ENCODE measurements at places on chromosomes 5 and 9. TPM values are rescaled to one million over a fixed set of nuclear protein-coding genes. Genes with fewer than 3 reads are reported as not detected.

GRCh38 chr5:139205124-139205523, 7.0 kb upstream of the SIL1 start:
- H3K4me3 ChIP-seq: no peak overlapping the region
- H3K27me3 ChIP-seq: peaks cover 2% of the 10 kb centered on the region
- no peaks in the 10 kb centered on the region for H3K4me1 ChIP-seq
- no peak for DNase-seq
- H3K36me3 ChIP-seq: no peaks in the 10 kb centered on the region

DNA sequence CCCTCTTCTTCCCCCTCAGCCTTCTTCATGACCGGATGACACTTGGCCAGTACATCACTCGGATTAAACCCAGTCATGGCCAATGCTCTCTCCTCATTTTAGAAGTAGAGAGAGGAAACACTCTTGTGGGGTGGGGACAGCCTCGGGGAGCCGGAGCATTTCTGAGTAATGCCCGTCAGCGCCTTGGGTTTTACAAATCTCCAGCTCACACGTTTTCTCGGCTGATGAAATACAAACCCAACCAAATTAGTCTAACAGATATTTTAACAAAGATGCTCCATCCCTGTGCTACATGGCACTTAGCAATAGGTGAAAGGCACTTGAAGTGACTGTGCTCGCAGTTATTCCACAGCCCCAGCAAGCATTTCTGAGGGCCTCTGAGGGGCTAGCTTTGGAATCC, 51.7 kb downstream of the ZNF366 start:
- no peaks in the 10 kb centered on the region for H3K27me3 ChIP-seq
- peak overlapping the region; percentile 96 for H3K27ac ChIP-seq
- no peak overlapping the region for H3K4me3 ChIP-seq
- H3K36me3 ChIP-seq: peaks cover 3% of the 10 kb centered on the region
- H3K4me1 ChIP-seq: peaks cover 75% of the 10 kb centered on the region

DNA sequence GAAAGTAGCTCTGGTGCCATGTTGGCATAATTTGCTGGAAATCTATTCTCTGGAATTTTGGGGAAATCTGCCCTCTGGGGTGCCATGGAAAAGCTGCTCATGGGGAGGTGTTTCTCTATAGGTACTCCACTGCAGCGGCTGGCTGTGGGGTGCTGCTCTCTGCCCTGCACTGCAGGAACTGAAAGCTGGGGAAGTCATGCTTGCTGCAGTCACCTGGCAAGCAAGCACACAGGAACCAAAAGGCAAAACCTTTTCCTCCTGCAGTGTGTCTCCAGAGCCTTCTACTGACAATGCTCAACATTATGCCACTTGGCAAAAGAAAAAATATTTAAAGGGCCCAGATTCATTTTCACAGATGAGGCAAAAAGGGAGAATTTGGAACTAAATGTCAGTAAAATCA, 25.8 kb upstream of the CARNMT1 start:
- no peaks in the 10 kb centered on the region for H3K36me3 ChIP-seq
- no peak for DNase-seq
- H3K27me3 ChIP-seq: no peaks in the 10 kb centered on the region
- H3K27ac ChIP-seq: no peak overlapping the region

DNA sequence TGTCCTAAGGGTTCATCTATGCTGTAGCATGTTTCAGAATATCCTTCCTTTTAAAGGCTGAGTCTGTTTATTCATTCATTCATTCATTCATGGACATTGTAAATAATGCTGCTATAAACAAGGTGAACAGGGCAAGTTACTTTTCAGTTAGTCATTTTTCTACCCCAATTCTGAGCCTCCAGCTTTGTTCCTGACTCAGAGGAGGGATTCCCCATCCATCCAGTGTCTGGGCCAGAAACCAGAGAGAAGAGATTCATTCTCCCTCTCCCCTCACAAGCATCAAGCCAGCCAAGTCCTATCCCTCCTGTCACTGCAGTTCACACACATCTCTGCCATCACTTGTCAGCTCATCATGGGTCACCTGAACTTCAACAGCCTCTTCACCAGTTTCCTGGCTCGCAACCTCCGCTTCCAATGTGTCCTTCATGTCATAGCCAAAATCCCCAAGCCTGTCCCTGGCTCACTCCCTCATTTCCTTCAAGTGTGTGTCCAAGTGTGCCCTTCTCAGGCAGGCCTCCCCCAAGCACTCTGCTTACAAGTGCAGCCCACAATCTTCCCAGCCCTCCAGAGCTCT, 203.0 kb downstream of the TTLL11 start:
- peak; percentile 29 for DNase-seq
- no peak overlapping the region for H3K27ac ChIP-seq
- H3K36me3 ChIP-seq: no peaks in the 10 kb centered on the region
- peaks cover 15% of the 10 kb centered on the region for H3K4me1 ChIP-seq
- H3K27me3 ChIP-seq: no peaks in the 10 kb centered on the region

GRCh38 chr5:144004146-144004545, 166.3 kb downstream of the YIPF5 start:
- no peak for DNase-seq
- H3K4me3 ChIP-seq: no peak overlapping the region
- H3K27me3 ChIP-seq: no peaks in the 10 kb centered on the region
- H3K36me3 ChIP-seq: no peaks in the 10 kb centered on the region

GRCh38 chr9:106726070-106726815, 136.7 kb upstream of the ZNF462 start:
- no peaks in the 10 kb centered on the region for H3K27me3 ChIP-seq
- DNase-seq: peak; percentile 49
- H3K4me3 ChIP-seq: no peak overlapping the region

DNA sequence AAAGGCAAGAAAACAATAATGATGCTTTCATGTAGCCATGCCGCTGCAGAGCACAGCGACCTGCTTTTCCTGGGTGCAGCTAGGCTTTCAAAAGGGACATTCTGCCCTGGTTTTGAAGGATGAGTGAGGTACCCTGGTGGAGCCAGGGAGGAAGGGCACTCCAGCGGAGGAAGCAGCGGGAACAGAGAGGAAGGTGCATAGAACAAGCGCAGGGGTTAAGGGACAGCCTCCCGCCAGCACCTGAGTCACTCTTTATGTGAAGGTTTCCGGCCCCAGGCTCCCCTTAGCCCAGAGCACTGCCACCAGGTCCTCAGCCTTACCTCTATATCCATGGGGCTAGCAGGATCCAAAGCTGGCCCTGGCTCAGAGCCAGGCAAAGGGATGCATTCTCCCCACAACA, 221.1 kb downstream of the CDK5RAP2 start:
- no peaks in the 10 kb centered on the region for H3K4me1 ChIP-seq
- no peaks in the 10 kb centered on the region for H3K36me3 ChIP-seq
- peaks cover 2% of the 10 kb centered on the region for H3K27me3 ChIP-seq
- DNase-seq: no peak
- no peak overlapping the region for H3K4me3 ChIP-seq

DNA sequence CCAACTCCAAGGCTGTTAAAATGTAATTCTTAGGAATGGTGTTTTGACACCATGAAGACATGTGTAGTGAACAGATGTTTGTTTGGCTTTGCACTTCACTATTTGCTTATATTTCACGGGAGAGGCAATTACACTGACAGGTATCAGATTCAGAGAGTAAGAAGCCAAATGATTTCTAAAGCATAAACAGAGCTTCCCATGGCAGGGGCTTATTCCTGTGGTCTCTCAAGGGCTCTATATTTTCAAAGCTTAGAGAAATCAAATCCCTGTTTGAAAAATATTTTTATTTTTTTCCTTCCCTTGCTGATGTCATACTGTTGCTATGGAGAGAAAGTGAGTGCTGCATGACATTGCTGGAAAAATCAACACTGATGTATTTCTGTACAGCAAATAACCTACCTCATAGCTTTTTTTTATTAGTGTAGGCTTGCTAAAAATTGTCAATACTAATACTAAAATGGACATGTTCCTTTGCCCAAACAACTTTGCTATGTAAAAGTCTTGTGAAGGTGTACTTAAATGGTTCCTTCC, 161.4 kb downstream of the GIN1 start:
- no peaks in the 10 kb centered on the region for H3K36me3 ChIP-seq
- no peaks in the 10 kb centered on the region for H3K27me3 ChIP-seq
- peak overlapping the region; percentile 23 for H3K27ac ChIP-seq
- H3K4me1 ChIP-seq: no peaks in the 10 kb centered on the region
- H3K4me3 ChIP-seq: no peak overlapping the region
- DNase-seq: peak; percentile 70

DNA sequence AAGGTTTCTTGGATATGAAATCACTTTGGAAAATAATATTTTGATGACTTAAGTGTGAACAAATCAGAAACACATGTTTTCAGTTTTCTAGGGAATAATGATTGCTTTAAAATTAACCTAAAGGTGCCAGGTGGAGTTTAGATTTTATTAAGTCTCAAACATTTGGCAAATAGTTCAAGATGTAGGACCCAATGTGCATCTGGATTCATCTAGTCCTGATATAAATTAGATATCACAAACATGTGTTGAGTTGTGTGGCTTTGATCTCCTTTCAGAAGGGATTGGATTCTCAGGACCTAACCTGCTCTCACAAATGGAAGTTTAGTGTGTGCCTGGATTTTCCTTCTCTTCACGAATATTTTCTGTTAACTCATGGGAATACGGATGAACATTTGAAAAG, 291.4 kb upstream of the ISL1 start:
- H3K27ac ChIP-seq: no peak overlapping the region
- no peak overlapping the region for H3K4me3 ChIP-seq
- H3K27me3 ChIP-seq: no peaks in the 10 kb centered on the region
- DNase-seq: peak; percentile 60
- no peaks in the 10 kb centered on the region for H3K4me1 ChIP-seq

DNA sequence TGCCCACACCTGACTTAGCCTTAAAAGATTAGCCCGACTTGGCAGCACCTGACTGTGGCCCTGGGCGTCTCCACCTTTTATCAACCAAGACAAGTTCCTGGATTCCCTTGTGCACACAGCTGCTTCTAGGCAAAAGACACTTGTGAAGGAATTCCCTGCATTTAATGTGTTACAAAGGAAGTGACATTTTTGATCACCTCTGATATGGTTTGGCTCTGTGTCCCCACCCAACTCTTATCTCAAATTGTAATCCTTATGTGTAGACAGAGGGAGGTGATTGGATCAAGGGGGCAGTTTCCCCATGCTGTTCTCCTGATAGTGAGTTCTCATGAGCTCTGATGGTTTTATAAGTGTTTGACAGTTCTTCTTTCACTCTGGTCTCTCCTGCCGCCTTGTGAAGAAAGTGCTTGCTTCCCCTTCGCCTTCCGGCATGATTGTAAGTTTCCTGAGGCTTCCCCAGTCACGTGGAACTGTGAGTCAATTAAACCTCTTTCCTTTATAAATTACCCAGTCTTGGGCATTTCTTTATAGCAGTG, 2.6 kb upstream of the CPEB4 start:
- peaks cover 4% of the 10 kb centered on the region for H3K27me3 ChIP-seq
- no peak overlapping the region for H3K4me3 ChIP-seq
- no peaks in the 10 kb centered on the region for H3K36me3 ChIP-seq
- DNase-seq: peak; percentile 54

DNA sequence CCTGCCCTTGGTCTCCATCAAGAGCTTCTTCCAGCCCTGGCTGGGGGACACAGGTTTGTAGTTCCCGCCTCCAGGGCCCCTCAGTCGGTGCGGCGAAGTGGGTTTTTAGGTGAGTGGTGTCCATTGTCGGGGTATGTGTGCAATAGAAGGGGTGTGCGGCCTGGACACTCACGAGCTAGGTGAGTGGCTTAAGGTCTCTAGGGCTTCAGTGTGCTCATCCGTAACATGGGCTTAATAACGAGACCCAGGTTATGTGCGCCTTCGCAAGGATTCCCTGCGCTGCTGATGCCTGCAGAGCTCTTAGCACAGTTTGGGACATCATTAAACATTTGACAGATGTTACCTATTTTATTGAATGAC, 656 bp downstream of the CEP78 start:
- H3K4me1 ChIP-seq: no peaks in the 10 kb centered on the region
- no peaks in the 10 kb centered on the region for H3K36me3 ChIP-seq
- peak overlapping the region; percentile 62 for H3K4me3 ChIP-seq
- no peak for DNase-seq
- no peaks in the 10 kb centered on the region for H3K27me3 ChIP-seq

DNA sequence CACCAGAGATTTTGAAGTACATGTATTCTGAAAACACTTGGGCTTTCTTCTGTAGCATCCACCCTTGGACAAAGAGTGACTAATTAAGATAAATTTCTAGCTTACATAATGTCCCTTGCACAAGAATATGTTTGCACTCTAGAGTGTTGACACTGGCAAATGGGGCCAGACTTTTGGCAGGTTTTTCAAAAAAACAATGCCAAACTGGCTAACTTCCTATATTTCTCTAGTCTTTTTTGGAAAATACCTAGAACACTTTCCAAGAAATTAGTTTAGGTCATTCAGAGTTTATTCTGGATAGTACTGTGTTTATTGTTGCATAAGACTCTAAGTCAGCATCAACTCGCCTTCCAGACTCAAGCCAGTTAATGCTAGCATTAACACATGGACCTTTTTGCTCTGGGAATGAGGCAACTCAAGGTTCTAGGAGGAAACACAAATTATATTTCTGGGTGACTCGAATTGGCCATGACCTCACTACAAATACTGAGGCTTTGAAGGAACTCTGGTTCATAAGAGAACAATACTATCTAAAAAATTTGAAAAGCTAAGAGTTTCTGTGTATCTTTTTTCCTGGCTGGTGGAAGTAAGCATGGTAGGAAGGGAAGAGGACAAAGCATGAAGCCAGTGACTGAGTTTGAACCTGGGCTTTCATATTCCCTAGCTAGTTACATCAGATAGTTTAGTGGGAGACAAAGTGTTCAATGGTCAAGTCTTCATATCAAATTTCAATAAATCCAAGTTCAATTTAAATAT, 101.6 kb downstream of the NREP start:
- H3K36me3 ChIP-seq: no peaks in the 10 kb centered on the region
- no peak overlapping the region for H3K4me3 ChIP-seq
- no peaks in the 10 kb centered on the region for H3K27me3 ChIP-seq

DNA sequence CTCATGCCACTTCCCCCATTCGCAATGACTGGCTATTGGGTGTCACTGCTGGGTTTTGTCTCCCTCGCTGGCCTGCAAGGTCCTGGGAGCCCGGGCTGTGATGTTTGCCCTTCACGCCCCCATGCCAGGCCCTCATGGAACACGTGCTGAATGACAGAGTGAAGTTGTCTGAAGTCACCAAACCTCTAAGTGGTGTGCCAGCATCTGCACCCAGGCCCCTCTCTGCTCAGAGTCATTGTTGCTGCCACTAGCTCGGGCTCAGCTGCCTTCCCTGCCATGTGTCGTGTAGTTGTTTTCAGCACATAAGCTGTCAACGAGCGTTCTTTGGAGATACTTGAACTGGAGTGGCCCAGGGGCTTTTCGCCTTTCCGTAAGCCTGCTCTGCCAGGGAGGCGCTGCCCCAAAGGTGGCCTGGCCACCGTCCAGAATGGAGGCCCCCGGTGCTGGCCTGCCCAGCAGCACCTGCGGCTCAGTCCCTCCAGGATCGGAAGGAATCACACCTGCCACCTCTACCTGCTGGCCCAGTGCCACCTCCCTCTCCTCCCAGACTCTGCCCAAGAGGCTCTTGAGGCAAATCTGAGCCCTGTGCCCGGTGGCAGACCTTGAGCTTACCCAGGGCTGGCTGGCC, 250.1 kb downstream of the PBX3 start:
- no peak for DNase-seq
- H3K36me3 ChIP-seq: no peaks in the 10 kb centered on the region
- peaks cover 7% of the 10 kb centered on the region for H3K27me3 ChIP-seq
- no peak overlapping the region for H3K27ac ChIP-seq
- no peak overlapping the region for H3K4me3 ChIP-seq

- no peak overlapping the region for H3K27ac ChIP-seq
- no peak overlapping the region for H3K4me3 ChIP-seq
- H3K36me3 ChIP-seq: no peaks in the 10 kb centered on the region
- no peaks in the 10 kb centered on the region for H3K4me1 ChIP-seq
- DNase-seq: no peak
- H3K27me3 ChIP-seq: no peaks in the 10 kb centered on the region
Observed at GRCh38 chr9:82621447-82621846, 441.5 kb downstream of the RASEF start.

ADGRV1 gene
- 0.88 TPM for polyA plus RNA-seq

CTXN3 gene
- 2.3 TPM for polyA plus RNA-seq

NUTM2F gene
- polyA plus RNA-seq: not detected

C9orf50 gene
- not detected for polyA plus RNA-seq

CTSV gene
- 1.2 TPM for polyA plus RNA-seq
